ENCODE measurements at places on chromosomes 7 and 10.

- DNase-seq, result no peak
These were observed 8.1 kb downstream of the BLVRA start for GRCh38 chr7:43766564-43766963.

- no peak for DNase-seq
These were observed 102.8 kb downstream of the CHN2 start for GRCh38 chr7:29297194-29297890.

DNA sequence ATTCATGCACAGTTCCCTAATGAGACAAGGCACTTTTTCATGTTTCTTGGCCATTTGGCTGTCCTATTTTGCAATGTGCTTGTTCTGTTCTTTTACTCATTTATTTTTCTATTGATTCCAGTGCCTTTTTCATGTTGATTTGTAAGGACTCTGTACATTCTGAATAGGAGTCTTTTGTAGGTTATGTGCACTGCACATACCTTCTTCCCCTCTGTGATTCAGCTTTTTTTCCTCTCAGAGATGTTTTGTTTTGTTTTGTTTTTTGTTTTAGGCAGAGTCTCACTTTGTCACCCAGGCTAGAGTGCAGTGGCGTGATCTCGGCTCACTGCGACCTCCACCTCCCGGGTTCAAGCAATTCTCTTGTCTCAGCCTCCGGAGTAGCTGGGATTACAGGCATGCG is 59.7 kb downstream of the KCNH2 start:
- no peak for DNase-seq

DNA sequence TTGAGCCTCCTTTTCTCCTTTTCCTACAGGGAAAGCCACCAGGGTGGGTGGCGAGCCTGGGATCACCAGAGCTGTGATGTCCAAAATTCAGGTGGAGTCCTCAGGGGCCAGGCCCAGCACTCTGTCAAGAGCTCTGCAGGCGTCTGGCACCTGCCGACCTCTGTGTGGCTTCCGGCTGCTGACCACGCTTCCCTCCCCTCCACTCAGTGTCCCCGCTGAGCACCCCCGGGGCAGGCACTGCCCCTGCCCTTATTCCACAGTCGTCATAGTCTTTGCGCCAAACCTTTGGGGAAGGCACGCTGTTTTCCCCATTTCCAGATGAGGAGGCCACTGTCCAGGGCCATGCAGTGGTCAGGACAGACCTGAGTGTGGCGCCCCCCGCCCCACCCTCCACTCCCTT is 7.5 kb downstream of the MTG1 start:
- DNase-seq, result no peak

GRCh38 chr7:126419047-126419446 is 833.7 kb downstream of the GRM8 start:
- no peak for DNase-seq

DNA sequence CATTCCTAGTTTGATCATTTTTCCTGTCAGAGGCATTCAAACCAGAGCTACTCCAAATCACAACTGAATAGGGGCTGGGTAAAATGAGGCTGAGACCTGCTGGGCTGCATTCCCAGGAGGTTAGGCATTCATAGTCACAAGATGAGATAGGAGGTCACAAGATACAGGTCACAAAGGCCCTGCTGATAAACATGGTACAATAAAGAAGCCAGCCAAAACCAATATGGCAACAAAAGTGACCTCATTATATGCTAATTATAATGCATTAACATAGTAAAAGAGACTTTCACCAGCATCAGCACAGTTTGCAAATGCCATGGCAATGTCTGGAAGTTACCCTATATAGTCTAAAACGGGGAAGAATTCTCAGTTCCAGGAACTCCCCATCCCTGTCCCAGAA is 37.3 kb downstream of the TWIST1 start:
- DNase-seq, result no peak

DNA sequence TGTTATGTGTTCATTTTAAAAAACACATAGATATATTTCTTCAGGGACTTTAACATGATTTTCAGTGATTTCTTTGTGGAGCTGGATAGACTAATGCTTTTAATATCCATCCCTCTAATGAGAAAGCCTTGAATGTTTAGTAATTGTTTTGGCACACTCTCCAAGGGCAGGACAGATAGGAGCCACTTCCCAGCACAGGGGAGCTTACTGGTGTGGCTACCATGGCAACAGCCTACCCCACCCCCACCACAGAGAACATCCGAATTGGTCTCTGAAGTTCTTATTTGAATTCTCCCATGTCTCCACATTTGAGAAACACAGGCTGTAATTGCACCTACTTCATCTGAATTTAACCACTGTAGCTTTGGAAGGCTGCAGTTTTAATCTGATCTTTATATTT is 87.7 kb downstream of the PRKG1 start:
- DNase-seq, result no peak

- DNase-seq, result no peak
These were observed 92.3 kb downstream of the TNS3 start for GRCh38 chr7:47489624-47490023.

- DNase-seq, result no peak
These were observed 25.0 kb upstream of the GTPBP4 start for GRCh38 chr10:963186-963585.

DNA sequence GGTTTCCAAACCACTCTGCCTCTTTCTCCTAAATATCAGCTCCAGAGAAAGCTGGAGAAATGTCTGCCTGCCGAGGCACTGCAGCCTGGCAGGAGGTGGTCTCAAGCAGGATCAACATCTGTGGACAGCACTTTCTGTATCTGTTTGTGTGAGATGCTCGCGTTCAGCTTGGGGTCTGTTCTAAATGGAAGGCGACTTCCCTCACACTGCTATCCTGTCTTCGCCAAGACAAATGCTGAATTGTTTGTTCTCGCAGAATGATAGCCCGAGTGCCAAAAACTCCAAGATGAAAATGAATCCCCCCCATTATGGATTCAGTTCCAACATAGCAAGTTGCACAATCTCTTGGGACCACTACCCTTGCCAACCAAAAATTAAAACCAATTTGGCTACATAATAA is 72.2 kb upstream of the PALS2 start:
- no peak for DNase-seq

- DNase-seq, result no peak
These were observed 52.8 kb downstream of the ZNF438 start for GRCh38 chr10:30978843-30979242.

- no peak for DNase-seq
These were observed 40.6 kb downstream of the OSBPL3 start for GRCh38 chr7:24939416-24939815.

GRCh38 chr7:137656227-137656849 is 190.4 kb downstream of the DGKI start:
- peak; percentile 10 for DNase-seq

DNA sequence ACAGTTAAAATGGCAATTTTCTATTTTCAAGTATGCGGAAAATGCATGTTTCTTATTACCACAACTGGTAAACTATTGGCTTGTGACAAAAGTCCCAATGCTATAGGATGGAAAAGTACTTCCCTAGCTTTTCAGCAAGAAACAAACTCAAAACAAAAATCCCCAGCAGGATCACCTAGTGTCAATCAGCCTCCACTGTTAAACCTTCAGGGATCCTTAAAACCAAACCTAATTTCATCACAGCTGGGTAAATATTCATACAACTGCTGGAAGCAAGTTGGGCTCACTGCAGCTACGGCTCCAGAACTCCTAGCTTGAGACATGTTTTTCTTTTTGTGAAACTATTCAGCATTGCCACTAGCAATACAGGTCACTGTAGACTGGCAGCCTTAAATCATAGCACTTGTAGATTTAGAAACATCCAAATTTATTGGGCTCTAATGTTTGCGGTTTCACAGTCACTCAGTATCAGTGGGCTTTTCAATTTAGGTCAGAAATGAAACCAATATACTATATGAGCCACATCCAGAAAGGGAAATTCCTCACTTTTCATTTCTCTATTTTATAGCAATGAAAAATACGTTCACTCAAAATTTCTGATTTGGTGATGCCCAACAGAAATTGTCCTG is 145.2 kb upstream of the ANK3 start:
- DNase-seq, result no peak

- no peak for DNase-seq
These were observed 22.3 kb downstream of the CALML5 start for GRCh38 chr10:5476918-5477525.

Measured in GM06990 (cell line).